Retinal pigment epithelial cell (primary cell): ENCODE measurements at places on chromosomes 2 and 18.

- no peak for DNase-seq
These were observed 51.2 kb downstream of the HDAC4 start for GRCh38 chr2:239349453-239350135.

GRCh38 chr18:59264651-59265245 lies 8.5 kb downstream of the RAX start:
- DNase-seq, result no peak

GRCh38 chr2:230412846-230413245 lies 3.2 kb upstream of the SP100 start:
- DNase-seq, result no peak

DNA sequence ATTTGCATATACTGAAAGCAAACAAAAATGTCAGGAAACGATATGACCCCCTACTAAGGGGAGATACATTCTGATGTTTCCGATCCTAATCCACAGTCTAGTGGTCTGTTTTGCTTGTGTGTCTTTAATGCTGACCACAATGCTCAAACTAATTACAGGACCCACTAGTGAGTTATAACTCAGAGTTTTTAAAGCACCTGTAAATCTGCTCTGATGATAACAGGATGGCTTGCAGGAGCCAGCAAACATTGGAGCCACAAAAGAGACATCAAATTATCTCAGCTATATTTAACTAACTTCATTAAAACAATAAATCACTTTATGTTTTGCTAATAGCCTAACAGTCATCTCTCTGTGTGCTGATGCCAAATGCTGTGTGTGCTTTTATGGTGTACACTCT lies 300.3 kb downstream of the NBAS start:
- no peak for DNase-seq

DNA sequence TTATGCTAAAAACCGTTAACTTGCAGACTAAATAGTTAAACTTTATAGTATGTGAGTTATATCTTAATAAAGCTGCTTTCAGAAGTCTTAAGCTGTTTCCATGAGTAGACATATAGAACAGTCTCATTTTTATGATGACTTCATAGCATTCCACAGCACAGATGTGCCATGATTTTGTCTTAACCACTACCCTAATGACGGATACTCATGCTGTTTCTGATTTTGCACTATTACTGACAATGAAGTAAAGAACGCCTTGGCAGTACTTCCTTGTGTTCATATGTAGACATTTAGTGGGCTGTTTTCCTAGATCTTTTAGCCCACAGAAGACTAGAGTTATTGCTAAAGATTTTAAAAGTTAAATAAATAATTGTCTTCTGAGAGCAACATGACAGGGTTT lies 175.6 kb upstream of the RAB6C start:
- DNase-seq, result no peak

- no peak for DNase-seq
These were observed 19.2 kb upstream of the IL36G start for GRCh38 chr2:112958428-112959108.

- DNase-seq, result no peak
These were observed 35.7 kb downstream of the KANSL3 start for GRCh38 chr2:96602330-96602823.

- peak; percentile 59 for DNase-seq
These were observed 97.4 kb upstream of the LRATD1 start for GRCh38 chr2:14535156-14535555.

DNA sequence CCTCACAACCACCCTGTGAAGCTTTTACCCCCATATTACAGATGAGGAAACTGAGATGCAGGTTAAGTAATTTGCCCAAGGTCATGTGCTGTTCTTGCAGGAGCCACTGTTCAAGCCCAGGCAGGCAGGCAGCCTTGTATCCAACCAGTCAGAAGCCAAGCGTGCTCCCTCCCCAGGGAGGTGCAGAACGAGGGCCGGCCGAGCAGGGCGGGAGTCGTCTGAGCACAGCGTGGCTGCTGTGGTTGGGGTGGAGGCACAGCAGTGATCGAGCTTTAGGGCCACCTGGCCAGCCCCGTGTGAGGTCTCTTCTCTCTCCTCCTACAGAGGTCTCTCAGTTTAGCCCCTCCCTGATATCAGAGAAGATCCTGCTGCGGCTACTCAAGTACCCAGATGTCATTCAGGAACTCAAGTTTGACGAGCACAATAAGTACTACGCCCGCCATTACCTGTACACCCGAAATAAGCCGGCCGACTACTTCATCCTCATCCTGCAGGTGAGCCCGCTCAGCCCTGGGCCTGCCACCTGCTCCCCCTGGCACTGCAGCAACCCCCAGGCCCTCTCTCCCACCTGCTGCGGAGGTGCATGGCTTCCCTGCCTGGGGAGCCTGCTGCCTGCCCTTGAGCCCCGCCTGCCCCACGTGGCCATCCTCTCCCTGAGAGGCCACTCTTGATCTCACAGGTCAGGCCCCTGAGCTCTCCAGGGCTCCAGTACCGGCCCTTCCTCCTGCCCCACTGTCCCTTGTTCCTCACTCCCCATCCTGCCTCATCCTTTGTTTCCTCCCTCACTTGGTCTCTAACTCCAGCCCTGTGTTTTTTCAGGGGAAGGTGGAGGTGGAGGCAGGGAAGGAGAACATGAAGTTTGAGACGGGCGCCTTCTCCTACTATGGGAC lies 17.1 kb upstream of the CNNM3 start:
- DNase-seq, result no peak

GRCh38 chr2:125961739-125962138 lies 694.2 kb upstream of the GYPC start:
- no peak for DNase-seq

GRCh38 chr2:11749646-11750349 lies 3.4 kb downstream of the LPIN1 start:
- DNase-seq, result no peak

DNA sequence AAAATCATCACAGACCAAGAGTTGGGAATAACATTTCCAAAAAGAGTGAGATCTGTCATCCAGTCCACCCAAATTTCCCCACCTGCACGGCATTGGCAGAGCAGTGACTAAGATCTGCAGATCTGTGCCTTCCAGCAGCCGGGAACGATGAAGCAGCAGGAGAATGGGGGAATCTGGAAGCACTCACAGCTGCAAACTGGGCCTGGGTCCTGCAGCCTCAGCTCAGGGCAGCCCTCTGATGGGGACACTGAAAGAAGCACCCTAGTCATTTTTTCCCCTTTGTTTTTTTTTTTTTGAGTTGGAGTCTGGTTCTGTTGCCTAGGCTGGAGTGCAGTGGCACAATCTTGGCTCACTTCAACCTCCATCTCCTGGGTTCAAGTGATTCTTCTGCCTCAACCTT lies 4.4 kb upstream of the SAG start:
- no peak for DNase-seq

DNA sequence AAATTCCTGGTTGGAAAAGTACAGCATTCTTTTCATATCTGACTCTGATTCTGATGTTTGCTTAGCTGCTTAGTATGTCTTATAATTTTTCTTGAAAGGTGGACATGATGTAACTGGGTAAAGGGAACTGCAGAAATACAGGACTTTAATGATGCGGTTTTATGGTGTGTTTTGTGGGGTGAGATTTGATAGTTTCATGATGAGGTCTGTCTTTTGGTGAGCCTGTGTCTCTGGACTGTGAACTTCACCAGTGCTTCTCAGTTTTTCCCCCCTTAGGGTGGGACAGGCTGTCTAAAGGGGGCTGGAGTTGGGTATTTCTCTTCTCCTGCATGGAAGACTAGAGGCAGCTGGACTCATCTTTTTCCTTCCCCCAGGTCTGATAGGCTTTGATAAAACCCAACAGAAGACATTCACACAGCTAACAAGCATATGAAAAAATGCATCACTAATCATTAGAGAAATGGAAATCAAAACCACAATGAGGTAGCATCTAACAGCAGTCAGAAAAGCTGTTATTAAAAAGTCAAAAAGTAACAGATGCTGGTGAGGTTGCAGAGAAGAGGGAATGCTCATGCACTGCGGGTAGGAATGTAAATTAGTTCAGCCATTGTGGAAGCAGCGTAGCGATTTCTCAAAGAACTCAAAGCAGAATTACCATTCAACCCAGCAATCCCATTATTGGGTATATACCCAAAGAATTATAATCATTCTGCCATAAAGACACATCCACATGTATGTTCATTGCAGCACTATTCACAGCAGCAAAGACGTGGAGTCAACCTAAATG lies 77.6 kb downstream of the EPC2 start:
- no peak for DNase-seq

GRCh38 chr2:70482401-70482800 lies 71.2 kb downstream of the TGFA start:
- DNase-seq, result peak; percentile 2

DNA sequence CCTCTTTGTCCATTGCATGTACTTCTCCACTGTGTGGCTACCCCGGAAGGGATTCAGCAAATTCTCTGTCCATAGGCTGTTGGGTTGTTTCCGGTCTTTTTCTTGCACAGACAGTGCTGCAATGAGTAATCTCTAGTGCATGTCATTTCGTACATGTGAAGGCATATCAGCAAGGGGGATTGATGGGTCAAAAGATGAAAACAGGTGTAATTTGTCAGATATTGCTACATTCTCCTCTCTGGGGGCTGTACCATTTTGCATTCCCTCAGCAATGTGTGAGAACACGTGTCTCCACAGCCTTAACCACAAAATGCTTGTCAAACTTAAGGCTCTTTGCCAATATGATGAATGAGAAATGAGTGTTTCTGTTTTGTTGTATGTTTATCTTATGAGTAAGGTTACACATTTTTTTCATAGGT lies 60.5 kb downstream of the KLHL29 start:
- DNase-seq, result peak; percentile 42

DNA sequence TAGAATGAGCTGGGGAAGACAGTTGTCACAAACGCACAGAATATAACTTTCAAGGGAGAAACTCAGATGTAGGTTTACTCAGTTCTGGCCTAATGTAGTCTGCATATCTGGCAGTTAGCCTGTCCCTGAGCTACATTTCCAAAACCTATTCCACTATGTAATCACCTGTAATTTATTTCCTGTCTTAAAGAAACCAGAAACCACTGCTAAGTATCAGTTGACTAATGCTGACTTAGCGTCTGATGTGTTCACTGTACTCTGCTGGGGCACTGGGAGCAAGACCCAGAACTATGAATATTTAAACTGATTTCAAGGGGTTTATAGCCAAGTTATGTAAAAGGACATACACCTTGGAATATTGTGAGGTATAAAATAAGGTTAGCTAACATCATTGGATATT lies 1995.2 kb upstream of the PIK3C3 start:
- DNase-seq, result no peak

DNA sequence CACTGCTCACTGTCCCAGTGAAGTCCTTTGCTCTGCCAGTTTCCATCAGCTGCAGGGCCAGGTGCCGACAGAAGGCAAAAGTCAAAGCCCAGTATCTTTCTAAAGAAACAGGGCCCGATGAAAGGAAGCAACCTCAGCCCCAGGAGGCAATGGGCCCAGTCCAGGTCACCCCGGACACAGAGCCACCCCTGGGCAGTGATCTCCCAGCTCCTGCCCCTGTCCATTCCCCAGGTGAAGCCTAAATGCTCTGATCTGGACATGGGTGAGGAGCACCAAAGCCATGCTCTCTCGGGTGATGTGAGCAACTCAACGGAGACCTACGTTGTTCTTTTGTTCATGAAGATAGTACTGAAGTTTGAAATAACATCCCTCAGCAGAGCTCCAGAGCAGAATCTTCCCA lies 61.6 kb downstream of the HDAC4 start:
- no peak for DNase-seq

- no peak for DNase-seq
These were observed 80.3 kb upstream of the TTC39C start for GRCh38 chr18:23934252-23934651.

DNA sequence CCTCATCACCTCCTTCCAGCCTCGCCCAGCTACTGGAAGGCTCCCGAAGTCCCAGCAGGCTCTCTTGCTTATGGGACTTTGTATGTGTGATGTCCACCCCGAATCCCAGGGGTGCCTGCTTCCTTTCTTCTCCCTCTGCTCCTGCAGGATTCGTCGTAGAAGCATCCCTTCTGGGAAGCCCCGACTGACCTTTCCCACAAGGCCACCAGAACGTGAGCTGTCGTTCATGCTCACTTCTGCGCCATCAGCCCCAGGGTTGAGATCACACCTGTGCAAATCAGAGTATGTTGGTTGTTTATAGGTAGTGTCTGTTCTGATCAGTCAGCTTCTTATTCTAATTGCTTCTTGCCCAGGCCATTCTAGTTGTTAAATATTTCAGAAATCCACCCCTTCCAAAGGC lies 101.8 kb downstream of the HS1BP3 start:
- DNase-seq, result no peak

DNA sequence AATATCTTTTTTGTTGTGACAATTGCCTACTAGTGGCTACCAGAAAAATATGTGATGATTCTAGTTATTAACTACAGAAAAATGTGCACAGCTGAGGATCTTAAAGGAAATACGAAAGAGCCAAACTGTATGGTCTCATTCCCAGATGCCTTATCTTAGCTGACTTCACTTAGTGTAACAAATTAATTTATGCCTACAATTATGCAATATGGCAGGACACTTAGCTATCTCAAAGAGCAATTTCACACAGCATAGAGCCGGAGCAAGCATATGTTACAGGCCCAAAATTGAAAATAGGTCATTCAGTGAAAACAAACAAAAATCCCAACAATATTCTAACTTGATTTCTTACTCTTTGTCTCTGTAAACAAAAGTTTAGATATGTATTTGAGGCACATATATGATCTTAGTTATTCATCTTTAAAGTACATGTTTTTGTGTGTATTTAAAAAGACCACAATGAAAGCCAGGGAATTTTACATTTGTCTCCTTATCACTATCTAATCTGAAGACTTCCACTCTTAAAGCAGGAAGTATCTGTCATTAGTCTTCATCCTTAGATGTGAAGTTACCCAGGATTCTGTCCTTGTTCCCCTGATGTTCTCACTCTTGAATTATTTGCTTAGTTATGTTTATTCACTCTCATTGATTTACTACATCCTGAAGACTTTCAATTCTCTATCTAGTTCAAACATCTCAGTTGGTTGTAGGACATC lies 1579.0 kb upstream of the NXPH2 start:
- no peak for DNase-seq

DNA sequence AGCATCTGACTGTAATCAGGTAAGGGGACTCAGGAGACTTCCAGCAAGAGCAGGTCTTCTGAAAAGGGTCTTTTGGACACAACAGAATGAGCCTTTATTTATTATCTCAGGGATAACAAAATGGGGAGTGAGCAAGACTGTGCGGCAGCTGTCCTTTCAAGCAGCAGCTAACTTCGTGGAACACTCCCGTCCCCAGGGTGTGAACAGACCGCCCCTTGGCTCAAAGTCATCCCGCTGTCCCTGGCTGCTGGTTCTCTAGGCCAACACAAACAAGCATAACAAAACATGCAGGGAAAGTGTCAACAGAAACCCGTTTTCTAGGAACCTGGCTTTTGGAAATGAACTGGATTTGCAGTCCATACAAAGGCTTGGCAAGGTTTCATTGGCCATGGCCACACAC lies 787.9 kb upstream of the FANCL start:
- no peak for DNase-seq

- no peak for DNase-seq
These were observed 393.5 kb downstream of the SATB2 start for GRCh38 chr2:199064201-199064600.

DNA sequence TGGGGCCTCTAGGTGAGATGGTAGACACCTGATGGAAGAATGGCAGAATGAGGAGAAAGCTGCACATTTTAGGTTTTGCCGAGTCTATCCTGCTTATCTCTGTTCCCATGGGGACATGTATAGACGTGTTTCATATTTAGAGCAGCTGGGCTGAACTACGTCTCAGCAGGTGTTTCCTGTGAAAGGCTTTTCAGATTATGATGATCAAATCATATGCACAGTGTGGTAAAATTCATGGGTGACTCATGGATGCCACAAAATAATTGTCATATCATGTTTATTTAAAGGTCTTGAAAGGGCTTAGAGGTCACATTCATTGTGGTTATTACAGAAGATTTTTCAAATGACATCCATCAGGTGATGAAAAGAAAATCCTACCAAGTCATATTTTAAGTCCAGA lies 90.5 kb downstream of the ICOS start:
- no peak for DNase-seq
